ENCODE measurements at places on chromosomes 12 and 14.

- peak; percentile 100 for DNase-seq
Observed at GRCh38 chr14:35292051-35292769, at the start of gene PSMA6. Gene PSMA6 (plus strand): TSS chr14:35292382. CDS start chr14:35292477, 95 bp downstream.

- no peak for DNase-seq
Observed at GRCh38 chr14:65336191-65336591, 76.3 kb upstream of the FUT8 start.

DNA sequence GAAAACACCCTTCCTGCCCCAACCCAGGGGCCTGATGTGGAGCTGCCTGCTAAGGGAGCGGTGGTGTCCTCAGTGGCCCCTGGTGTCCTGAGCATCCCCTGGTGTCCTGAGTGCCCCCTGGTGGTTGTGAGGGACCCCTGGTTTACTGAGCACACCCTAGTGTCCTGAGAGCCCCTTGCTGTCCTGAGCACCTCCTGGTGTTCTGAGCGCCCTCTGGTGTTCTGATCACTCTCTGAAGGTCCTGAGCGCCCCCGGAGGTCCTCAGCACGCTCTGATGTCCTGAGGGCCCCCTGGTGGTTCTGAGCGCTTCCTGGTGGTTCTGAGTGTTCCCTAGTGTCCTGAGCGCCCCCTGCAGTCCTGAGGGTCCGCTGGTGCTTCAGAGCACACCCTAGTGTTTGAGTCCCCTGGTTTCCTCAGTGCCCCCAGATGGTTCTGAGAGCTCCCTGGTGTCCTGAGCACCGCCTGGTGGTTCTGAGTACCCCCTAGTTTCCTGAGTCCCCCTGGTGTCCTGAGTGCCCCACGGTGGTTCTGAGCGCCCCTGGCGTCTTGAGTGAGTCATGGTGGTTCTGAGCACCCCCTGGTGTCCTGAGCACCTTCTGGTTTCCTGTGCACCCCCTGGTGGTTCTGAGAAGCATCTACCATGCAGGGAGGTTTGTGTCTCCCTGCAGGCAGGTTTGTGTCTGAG lies 1004.2 kb downstream of the TMEM121 start:
- no peak for DNase-seq

- DNase-seq: no peak
Observed at GRCh38 chr14:85702191-85702590, 172.2 kb downstream of the FLRT2 start.

GRCh38 chr14:63468294-63468693 lies 74.9 kb downstream of the PPP2R5E start:
- no peak for DNase-seq

DNA sequence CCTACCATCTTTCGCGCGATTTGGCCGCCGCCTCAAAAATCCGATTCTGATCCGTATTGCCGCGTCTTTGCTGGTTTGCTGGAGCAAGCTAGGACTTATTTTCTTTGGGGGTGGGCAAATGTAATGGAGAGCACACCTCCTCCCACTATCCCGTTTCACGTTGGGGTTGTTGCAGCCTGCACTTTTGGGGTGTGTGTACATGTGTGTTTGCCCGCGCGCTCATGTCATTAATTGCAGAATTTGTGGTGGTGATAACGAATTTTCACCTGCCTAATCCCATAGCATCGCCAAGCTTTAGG lies 657 bp downstream of the METAP2 start:
- DNase-seq: peak; percentile 14

GRCh38 chr14:43249116-43249515 lies 1258.0 kb downstream of the FSCB start:
- no peak for DNase-seq

- no peak for DNase-seq
Observed at GRCh38 chr12:88163371-88163770, 21.3 kb downstream of the TMTC3 start.

DNA sequence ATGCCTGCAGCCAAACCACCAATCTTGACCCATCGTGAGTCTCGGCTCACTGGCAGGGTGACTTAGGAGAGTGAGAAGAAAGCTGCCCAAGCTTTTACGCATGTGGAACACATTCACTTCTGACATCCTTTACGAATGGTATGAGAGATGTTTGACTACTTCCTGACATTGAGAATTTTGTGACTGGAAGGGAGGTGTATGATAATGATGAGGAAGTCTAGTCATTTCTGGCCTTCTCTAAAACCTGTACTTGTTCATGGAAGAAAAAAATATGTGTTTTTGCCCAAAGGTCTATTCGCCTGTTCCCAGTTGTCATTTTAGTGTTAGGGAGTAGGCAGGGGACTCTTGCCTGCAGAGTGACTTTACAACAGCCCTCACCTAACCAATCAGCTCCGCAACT lies 227.2 kb upstream of the ATP2B1 start:
- DNase-seq: no peak

- no peak for DNase-seq
Observed at GRCh38 chr12:109605016-109605415, 31.4 kb downstream of the MVK start.

- no peak for DNase-seq
Observed at GRCh38 chr14:35760143-35760542, 49.0 kb downstream of the RALGAPA1 start.

GRCh38 chr12:12613344-12613743 lies 1.7 kb downstream of the CREBL2 start:
- peak; percentile 37 for DNase-seq

- DNase-seq: no peak
Observed at GRCh38 chr12:19373586-19373985, 65.7 kb upstream of the AEBP2 start.
